Stimulated activated CD8-positive, alpha-beta memory T cell treated with anti-CD3 and anti-CD28 coated beads, Interleukin-15, amount 100 ng/mL, for 24 hours (primary cell): ENCODE measurements at places on chromosomes 4 and X.
A peak's percentile ranks its signal among the peaks of the same experiment; 100 is the strongest.

- DNase-seq: no peak
These were observed 434.2 kb downstream of the PPARGC1A start for GRCh38 chr4:23455456-23456158.

- no peak for DNase-seq
These were observed 179.7 kb downstream of the STIM2 start for GRCh38 chr4:27040356-27040755.

GRCh38 chrX:83759872-83760271 lies 101.1 kb upstream of the CYLC1 start:
- DNase-seq: no peak

DNA sequence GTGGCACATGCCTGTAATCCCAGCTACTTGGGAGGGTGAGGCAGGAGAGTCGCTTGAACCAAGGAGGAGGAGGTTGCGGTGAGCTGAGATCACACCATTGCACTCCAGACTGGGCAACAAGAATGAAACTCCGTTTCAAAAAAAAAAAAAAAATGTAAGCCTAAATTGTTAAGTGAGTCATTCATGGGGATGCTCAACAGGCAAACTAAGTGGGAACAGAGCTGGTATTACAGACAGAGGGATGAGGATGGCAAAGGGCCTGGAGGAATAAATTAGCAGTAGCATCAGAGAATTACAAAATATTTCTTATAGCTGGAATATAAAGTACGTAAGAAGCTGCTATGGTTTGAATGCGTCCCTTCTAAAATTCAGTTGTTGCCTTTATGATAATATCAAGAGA lies 43.4 kb upstream of the OGT start:
- DNase-seq: no peak

DNA sequence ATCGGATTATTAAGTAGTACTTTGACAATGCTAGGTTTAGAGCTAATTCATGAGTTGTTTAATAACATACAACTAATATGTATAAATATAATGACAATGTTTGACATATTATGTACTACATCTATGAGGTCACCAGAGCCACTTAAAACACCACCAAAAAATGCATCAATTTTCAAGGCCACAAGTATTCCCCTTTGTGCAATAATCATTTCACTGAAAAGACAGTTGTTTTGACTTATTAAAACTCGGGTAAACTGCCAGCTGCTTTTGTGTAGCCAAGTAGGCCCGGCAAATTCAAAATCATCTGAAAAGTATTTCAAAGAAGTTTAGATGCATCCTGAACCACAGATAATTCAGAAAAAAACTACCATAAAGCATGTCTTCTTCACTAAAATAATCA lies 48.7 kb downstream of the CLOCK start:
- DNase-seq: no peak

GRCh38 chr4:39574946-39575345 lies 47.7 kb upstream of the UGDH start:
- no peak for DNase-seq

DNA sequence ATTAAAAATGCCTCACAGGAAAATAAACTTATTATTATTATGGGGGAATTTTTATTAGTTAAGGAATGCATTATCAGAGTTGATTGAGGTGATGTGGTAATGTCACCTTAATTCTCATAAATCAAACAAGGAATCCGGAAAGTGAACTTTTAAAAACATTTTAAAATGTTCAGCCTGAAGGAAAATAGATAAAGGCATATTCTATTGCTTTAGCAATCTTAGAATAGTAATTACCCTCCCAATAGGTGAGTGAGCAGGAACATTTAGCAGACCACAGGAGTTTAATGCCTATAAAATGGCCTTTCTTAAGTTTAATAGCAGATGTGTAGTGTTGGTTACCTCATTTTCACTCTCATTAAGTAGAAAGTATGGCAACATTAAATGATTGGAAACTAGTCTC lies 160.9 kb upstream of the MAD2L1 start:
- DNase-seq: no peak

DNA sequence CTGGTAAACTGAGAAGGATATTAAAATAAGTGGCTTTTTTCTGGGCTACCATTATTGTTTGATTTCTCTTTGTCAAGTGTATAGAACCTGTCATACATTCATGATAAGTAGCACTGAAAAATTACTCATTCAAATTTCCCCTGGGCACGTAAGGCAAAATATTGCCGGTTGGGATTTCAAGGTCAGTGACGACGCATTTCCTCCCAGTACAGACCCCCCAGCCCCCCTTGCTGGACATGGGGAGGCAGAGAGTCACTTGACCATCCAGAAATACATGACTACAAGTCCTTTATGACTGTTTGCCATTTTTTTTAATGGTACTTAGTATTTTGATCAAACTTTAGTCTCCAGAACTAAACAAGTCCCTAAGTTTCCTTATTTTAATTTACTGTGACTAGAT lies 6.8 kb upstream of the MND1 start:
- no peak for DNase-seq

DNA sequence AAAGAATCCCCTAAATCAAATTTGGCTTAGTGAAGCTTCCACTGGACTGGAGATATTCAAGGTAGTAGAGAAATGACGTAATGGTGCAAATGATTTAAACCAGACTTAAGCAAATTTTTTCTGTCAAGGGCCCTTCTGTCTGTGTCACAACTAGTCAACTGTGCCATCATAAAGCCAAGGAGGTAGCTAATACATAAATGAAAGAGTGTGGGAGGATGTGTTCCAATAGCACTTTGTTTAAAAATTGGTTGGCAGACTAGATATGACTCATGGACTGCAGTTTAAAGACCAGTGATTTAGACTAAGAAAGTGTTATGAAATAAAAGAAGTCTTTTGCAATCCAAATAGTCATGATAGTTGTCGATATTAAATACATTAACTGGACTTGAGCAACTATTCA lies 24.3 kb upstream of the TEX13C start:
- DNase-seq: no peak

- no peak for DNase-seq
These were observed 252.9 kb upstream of the KLF3 start for GRCh38 chr4:38411092-38411491.

- DNase-seq: no peak
These were observed 70.3 kb downstream of the RAB28 start for GRCh38 chr4:13413729-13414437.

DNA sequence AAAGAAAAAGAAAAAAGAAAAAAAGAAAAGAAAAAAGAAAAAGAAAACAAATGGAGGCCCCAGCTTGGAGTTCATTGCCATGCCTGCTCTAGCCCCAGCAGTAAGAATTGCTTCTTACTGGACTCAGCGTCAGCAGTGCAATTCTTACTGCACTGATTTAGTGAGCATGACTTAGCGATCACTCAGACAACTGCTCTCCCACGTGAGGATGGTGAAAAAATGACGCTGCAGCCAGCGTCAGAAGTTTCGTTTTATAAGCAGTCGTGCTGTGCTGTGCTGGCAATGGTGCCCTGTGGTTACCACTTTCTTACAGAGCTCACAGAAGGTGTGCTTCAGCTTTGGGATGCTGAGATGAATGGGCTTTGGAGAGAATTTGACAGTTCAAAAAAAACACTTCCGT lies 68.3 kb upstream of the DDX3X start:
- peak; percentile 3 for DNase-seq

GRCh38 chrX:110600745-110601310 lies 194.8 kb downstream of the CHRDL1 start:
- no peak for DNase-seq

DNA sequence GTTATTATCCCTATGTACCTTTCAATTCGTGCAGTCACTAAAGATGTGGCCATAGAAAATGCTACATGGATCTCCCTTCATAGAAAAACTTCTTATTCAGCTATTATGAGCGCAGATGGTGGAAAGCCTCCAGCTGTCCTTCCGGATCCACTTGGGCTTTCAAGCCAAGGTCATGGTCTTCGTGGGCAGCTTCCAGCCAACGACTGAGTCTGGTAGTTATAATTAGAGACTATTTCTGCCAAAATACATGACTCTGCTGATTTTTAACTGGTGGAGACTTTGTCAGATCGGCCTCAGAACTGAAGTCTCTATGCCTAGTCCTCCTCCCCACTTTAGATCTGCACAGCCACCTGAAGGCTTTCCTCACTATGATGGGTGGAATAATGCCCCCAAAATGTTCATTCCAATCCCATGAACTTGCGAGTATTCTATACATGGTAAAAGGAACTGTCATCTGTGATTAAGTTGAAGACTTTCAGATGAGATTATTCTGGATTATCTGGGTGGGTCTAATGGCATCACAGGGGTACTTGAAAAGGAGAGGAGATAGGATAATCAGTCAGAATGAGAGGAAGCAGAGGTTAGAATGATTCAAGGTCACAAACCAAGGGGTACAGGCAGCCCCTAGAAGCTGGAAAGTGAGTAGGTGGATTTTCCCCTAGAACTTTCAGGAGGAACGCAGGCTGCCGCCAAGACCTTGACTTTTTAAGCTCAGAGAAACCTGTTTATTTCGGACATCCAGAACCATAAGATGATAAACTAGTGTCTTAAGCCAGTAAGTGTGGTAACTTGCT lies 171.1 kb upstream of the CXCL13 start:
- no peak for DNase-seq

- no peak for DNase-seq
These were observed 17.3 kb upstream of the HPGD start for GRCh38 chr4:174539571-174539970.

DNA sequence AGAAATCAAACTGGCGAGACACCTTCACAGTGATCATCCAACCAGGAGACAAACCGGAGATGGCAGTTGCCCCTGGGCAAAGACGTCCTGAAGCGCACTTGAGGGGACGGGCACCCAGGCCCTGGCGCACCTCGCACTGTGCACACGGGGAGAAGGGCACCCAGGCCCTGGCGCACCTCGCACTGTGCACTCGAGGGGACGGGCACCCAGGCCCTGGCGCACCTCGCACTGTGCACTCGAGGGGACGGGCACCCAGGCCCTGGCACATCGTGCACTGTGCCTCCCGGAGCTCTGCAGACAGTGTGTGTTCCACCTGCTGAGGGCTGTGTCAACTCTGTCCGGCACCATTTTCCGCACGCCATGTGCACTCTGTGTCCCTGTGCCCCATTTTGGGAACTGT lies 34.6 kb upstream of the CPLX1 start:
- DNase-seq: no peak

DNA sequence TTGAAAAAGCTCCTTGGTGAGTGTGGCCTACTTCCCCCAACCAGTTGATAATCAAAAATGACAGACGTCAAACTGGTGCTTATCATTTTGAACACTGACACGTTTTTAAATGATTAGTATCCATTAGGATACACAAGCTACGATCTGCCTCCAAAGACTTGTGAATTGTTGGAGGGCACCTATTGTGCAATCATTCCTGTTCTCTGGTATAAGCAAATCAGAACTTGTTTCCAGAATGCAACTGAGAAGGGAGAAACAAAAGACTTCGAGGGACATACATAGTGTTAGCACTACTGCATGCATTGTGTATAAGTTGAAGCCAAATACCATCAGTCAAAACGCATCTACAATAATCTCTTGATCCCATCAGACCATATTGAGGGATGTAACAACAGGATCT lies 11.6 kb downstream of the NPY2R start:
- no peak for DNase-seq

DNA sequence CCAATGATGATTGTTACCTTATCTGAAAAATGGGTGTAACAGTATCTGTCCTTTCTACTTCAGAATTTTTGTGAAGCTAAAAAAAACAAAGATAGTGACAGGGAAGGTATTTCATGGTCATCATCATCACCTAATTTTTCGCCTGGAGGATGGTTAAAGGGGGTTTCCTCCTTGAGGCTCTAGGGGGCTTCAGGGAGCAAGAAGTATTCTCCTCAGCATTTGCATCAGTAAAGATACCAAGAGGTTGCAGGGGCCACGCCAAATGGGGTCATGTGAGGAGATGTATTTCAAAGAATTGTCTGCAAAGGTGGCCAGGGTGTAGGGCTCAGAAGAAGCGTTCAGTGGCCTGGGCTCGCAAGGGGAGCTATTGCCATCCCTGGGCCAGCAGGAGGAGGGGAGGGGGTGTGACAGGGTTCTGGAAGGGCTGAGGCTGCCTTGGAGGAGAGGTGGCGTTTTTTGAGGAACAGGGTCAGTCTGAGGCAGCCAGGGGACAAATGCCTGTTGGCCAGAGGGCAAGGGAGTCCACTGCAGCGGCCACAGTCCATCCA lies 7.3 kb upstream of the NSG1 start:
- DNase-seq: no peak

DNA sequence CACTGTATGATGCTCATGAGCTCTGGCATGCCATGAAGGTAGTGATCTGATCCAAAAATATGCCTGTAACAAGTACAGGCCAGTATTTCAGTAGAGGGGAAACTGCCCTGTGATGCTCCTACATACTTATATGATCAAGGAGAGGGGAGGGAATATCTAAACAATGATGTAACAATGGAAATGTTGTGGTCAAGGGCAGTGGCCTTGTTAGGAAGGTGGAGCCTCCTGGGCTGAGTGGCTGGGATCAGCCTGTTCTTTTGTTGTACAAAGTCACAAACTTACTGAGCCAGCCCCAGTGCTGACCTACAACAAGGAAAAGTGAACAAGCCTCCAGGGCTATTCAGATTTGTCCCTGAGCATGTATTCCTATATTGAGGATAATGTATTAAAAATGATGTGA lies 70.3 kb downstream of the ANXA10 start:
- no peak for DNase-seq

- DNase-seq: no peak
These were observed 112.8 kb upstream of the NUDT6 start for GRCh38 chr4:123035239-123035638.

- DNase-seq: no peak
These were observed 8.1 kb downstream of the HADH start for GRCh38 chr4:107997794-107998193.

DNA sequence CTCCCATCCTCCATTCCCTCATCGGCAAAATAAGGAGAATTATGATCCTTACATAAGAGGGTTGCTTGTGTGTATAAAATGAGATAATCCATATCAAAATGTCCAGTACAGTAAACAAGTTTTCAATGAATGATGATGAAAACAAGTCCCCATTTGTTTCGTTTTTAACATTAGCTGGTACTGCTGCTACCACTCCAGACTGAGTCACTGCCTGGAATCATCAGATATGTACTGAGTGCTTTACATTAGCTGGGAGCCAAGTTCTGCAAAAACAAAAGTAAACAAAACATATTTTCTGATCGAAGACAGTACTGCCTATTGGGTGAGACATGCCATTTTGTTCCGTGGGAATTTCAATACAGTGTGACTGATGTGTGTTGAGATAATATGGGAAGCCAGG lies 123.2 kb upstream of the IGFBP7 start:
- DNase-seq: no peak

- no peak for DNase-seq
These were observed 10.1 kb downstream of the NKX1-1 start for GRCh38 chr4:1395941-1396805.

DNA sequence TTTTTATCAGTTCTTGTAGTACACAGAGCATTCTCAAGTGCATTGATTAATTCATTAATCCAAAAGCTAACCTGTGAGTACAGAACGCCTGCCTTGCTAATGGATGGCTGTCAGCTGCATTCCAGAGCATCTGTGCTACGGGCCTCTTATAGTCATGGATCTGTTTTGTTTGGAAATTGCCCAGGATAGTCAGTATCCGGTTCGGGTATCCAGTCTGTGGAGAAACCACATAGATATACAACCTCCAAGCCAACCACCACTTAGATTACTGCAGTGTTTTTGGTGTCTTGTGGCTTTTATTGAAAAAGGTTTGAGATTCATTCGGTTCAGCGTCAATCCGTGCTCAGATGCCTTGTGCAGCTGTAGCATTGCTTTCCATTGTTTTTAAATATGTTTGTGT lies 4.0 kb downstream of the LAP3 start:
- DNase-seq: no peak
